Fibroblast of skin of right quadriceps (primary cell): ENCODE measurements at places on chromosomes 13 and 19.

DNA sequence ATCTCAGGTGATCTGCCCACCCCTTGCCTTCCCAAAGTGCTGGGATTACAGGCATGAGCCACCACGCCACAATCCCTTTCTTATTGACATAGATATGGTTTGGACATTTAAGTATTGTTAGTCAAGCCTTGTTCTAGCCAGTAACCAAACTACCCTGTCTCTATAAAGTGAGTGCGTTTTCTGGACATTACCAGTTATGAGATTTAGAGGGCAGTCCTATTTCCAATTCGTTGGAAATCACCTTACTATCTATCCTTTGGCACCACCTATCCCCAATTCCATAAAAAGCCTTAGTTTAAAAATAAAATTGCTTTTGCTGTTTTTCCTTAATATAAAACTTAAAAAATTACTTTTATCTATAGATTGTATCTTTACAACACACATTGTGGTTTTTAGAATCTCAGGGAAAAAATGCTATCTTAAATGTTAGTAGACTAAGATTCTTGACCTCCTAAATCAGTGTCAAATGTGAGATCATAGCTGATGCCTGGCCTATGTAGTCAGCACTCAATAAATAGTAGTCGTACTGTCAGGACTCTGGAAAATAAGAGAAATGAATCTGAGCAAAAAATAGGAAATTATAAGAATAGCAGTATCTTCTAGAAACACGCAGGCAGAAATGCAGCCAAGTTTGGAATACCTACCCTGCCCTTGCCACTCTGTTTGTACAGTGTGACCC, 57.0 kb downstream of the NUFIP1 start:
- peak; percentile 65 for DNase-seq

- DNase-seq: no peak
Observed at GRCh38 chr13:72834601-72835000, 52.7 kb downstream of the PIBF1 start.

- DNase-seq: no peak
Observed at GRCh38 chr13:52600666-52601065, 41.6 kb upstream of the HNRNPA1L2 start.

DNA sequence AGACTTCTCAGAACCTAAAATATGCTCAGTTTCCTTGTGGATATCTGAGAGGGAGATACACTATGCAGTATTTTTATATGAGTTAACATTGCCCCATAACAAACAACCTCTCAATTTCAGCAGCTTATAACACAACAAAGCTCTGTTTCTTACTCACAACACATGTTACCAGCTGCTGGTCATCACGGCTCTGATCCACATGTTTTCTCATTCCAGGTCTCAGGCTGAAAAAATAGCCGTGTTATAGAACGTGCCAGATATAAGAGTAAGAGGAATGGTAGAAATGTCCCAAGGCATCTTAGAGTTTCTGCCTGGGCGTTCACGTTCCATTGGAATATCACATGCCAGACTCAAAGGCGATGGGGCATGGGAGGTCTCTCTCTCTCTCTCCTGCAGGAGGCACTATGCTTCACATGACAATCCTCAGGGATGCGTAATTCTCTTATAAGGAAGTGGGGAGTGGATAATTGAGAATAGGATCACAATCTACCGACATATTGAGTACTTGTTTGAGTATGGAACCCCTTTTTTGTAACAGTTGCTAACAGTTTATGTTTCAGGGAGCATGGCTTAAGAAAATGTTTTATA, 246.6 kb downstream of the NHLRC3 start:
- DNase-seq: no peak

GRCh38 chr13:77470986-77471385, 64.5 kb upstream of the SCEL start:
- no peak for DNase-seq

- DNase-seq: no peak
Observed at GRCh38 chr13:51101636-51102235, 9.3 kb downstream of the C13orf42 start.

DNA sequence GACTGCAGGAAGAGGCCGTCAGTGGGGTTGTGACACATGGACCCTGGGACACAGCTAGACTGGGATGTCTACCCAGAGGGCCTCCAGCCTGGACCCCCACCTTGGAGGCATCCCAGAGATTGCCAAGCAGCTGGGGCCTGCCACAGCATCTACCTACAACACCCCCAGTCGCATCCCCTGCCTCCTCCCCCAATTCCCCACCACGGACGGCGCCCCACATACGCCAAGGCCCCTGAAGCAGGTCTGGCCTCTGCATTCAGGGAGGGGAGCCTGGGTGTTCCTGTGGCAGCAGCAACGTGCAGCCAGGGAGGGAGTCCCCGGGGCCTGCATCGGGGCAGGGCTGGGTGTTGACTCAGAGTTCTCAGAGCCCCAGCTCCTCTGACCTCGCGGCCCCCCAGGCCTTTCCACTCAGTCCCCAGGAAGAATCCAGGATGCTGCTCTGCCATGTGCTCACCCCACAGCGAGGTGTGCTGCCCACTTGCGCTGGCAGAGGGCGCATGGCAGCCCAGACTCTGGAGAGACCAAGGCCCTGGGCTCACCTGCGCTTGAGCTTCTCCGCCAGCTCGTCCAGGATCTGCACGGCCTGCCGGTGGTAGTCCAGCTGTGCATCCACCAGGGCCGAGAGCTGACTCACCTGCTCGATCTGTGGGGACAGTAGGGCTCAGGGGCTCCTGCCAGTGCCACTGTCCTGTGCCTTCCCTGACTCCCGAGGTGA, 19.6 kb downstream of the MPND start:
- no peak for DNase-seq

DNA sequence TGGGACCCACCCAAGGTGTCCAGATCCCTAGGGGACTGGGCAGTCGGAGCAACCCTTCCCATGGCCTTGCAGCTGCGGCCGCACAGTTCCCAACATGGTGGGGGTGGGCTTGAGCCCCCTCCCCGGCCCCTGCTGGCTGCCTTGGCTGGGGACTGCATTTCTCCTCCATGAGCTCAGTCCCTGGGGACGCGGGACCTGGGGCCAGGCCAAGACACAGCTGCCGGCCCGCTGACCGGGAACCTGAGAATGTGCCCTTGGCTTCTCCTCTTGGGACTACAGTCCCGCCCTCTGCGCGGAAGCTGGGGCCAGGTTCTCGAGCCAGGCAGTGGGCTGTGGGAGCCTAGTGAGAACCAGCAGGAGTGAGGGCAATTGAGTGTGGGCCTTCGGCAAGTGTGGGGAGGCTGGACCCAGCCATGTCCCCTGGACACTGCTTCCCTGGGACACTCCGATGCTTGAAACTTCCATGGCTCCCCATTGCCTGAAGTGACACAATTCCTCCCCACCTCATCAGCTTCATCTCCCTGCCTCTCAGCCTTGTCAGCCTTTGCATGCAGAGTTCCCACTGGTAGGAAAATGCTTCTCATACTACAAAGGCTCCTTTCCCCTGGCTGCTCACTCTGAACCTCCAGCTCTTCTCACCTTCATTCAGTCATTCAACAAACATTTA, 13.1 kb upstream of the NOTCH3 start:
- no peak for DNase-seq

DNA sequence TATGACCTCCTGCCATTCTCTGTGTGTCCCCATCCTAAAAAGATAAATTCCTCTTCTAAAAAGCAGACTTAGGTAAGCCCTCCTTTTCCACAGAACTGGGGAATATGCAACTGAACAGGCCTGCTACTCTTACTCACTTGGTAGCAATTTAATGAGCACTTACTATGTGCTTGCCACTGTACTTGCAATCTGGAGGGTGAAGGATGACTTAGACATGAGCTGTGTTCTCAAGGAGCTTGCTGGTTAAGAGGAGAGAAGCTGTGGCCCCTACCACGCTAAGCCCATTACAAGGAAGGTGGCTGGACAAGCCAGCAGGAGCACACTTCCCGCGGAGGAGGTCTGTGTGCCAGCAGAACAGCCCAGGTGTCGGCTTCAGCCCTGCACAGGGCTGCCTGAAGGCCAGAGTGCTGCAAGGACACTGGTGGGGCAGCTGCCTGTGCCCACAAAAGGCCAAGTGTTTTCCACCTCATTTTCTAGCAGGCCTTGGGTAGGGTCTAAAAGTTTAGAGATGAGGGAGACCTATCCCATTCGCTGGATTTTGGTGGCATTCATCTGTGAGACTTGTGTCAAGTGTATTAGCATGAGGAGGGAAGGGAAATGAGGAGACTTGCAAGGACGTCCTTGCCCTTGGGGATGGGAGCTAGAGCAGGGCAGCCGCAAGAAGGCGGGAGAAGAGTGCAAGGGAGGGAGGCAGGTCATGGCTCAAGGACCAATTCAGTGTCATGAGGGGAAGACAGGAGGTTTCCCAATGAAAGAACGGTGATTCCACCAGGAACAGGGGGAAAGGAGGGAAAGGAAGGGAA, 52.0 kb downstream of the COL4A1 start:
- DNase-seq: no peak

DNA sequence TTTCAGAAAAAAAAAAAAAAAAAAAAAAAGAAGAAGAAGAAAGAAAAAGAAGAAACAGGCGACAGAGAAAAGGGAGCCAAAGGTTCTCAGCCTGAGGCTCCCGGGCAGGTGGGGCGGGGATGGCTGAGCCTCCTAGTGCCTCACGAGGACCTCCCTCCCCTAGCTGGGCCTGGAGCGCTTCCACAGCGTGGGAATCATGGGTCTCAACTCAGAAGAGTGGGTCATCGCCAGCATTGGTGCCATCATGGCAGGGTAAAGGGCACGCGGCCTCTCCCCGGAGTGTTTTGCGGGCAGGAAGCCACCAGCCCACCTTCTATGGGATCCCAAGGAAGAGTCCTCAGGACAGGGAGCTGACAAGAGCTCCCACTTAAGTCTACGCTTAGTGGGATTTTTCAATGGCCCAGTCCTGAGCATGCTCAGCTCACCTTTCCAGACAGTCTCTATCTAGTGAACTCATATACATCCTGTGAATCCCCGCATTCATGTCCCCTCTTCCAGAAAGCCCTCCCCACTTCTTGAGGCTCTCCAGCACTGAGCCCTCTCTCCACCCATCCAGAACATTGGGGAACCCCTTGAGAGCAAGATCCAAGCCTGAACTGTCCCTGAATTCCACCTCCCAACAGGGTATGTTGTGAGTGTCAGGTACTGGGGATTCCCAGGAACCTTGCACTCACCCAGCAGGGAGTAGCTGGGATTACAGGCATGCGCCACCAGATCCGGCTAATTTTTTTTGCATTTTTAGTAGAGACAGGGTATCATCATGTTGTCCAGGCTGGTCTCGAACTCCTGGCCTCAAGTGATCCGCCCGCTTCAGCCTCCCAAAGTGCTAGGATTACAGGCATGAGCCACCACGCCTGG, 69.6 kb downstream of the ACSBG2 start:
- no peak for DNase-seq

DNA sequence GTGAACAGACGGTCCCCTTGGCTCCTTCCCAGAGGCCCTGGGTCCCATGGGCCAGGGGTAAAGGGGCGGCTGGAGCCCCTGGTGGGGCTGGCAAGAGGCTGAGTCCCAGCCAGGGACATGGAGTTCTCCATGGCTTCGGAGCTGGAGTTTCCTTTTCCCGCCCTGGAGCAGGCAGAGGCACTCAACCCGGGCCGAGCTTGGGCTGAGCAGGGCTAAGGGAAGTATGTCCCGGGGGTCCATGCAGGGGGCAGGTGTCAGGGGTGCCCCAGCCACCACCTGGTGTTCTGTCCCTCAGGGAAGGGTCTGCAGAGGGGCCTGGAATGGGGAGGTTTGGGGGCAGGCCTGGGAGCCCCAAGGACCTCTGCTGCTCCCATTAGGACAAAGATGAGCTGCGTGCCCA, 54.0 kb upstream of the TPM4 start:
- DNase-seq: no peak

GRCh38 chr19:29480507-29480906, 45.3 kb upstream of the VSTM2B start:
- no peak for DNase-seq

- DNase-seq: no peak
Observed at GRCh38 chr19:58038688-58039204, 4.9 kb downstream of the ZSCAN1 start.

DNA sequence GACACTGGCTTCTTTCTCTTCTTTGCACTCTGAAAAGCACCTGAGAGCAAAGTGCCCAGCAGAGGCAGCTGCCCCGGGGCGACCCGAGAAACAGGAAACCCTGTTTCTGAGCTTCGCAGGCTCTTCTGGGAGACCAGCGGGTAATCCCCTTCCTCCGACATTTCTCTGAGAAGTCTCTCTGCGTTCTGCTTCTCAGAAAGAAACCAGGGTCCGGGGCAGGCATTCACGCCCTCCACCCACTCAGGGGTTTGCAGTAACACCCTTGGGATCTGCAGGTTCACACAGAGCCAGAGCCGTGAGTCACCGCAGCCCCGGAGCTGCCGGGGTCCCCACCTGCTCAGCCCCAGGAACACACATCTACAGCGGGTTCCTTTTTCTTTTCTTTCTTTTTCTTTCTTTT, 86.0 kb downstream of the GADD45B start:
- DNase-seq: no peak

- no peak for DNase-seq
Observed at GRCh38 chr19:14350302-14350701, 30.9 kb upstream of the ADGRE5 start.

- DNase-seq: no peak
Observed at GRCh38 chr19:2683430-2684003, 19.0 kb downstream of the GNG7 start.

- peak; percentile 76 for DNase-seq
Observed at GRCh38 chr19:46614114-46614722, 10.7 kb downstream of the PTGIR start.

DNA sequence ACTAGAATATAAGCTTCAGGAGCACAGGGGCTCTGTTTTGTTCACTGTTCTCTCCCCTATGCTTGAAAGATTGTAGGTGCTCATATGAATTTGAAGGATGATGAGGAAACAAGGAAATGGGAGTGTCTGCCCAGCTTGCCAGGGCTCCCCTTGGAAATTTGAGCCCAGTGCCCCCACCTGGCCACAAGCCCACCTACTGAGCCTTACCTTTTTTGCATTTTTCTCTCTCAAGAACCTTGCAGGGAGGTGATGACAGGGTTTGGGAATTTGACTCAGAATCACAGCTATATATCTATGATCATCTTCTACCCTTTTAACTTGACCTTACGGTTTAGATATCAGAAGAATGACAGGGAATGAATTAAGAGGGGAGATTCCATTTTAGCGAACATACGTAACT, 33.8 kb downstream of the SERP2 start:
- DNase-seq: no peak

DNA sequence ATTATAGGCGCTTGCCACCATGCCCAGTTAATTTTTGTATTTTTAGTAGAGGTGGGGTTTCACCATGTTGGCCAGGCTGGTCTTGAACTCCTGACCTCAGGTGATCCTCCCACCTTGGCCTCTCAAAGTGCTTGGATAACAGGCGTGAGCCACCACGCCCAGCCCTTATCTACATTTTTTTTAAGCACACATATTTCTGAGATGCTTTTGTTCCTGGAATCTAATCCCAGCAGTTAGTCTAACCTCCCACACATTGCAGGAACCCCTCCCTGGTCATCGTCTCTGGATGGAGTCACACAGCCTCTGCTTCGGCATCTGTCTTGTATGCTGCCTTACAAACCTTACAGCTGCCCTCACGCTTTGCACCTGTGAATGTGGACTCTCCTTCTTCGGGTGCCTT, 15.1 kb upstream of the KATNAL1 start:
- DNase-seq: no peak

DNA sequence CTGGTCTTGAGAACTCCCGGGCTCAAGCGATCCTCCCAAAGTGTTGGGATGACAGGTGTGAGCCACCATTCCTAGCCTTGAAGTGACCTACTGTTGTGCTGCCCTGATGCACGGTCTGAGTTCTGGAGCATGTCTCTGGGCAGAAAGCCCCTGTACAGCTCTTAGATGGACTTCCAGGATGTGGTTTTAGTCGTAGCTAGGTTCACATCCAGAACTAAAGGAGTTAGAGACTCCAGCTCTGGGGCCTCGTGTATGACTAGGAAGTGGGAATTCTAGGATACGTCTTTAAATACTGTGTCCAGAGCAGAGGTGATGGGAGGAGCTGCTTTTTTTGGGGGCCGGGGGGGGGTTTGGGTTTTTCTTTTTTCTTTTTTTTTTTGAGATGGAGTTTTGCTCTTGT, 12.2 kb downstream of the UPF1 start:
- no peak for DNase-seq
